ENCODE measurements at places on chromosomes 7 and 10. TPM values are rescaled to one million over a fixed set of nuclear protein-coding genes. Genes with fewer than 3 reads are reported as not detected.

The SMO gene
- 12.1 TPM for total RNA-seq

GRCh38 chr10:112799726-112800510 lies 150.1 kb upstream of the TCF7L2 start:
- H3K27me3 ChIP-seq, result no peaks in the 10 kb centered on the region
- DNase-seq, result no peak
- no peak overlapping the region for H3K4me3 ChIP-seq
- no peaks in the 10 kb centered on the region for H3K4me1 ChIP-seq
- H3K36me3 ChIP-seq, result no peaks in the 10 kb centered on the region

DNA sequence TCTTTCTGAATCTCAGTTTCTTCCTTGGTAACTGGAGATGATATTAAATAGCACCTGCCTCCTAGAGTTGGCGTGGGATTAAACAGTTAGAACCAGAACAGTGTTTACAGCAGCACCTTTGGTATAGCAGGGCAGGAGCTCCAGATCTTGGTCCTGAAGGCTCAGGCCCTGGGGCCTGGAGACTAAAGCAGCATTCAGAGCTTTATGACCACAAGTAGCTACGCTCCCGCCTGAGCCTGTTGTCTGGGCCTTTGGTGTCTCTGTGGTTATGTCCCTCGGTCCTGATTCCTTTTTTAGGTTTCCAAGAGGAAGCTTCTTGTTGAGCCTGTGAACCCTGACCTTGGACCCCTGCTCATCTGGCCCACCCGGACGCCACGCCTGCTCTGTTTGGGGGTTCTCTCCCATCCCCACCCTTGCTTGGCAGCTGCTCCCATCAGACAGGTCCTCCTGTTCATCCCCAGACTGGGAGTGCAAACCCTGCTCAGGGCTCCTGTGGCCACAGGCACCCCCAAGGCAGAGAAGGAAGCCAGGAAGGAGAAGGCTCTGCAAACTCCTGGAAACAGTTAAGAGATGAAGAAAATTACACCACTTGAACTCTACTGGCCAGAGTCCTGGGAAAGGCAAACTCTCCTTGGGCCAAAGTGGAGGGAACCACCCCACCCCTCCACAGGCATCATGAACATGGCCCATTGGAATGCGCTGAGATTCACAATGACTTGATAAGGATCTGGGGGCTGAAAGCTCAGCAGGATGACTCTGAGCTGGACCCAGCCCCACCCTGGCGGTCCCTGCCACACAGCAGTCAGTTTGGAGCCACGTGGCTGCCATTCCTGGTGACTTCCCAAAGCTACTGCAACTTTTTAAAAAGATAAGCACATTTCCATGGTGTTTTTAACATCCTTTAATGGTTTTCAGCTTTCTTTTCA lies 50.1 kb upstream of the TMEM72 start:
- no peaks in the 10 kb centered on the region for H3K27me3 ChIP-seq
- H3K4me1 ChIP-seq, result peaks cover 6% of the 10 kb centered on the region
- no peaks in the 10 kb centered on the region for H3K36me3 ChIP-seq
- no peak for DNase-seq
- H3K27ac ChIP-seq, result no peak overlapping the region
- H3K4me3 ChIP-seq, result no peak overlapping the region

GRCh38 chr10:36187380-36188079 lies 545.4 kb upstream of the FZD8 start:
- no peak overlapping the region for H3K4me3 ChIP-seq
- no peaks in the 10 kb centered on the region for H3K27me3 ChIP-seq
- DNase-seq, result no peak
- H3K36me3 ChIP-seq, result no peaks in the 10 kb centered on the region
- H3K4me1 ChIP-seq, result no peaks in the 10 kb centered on the region

DNA sequence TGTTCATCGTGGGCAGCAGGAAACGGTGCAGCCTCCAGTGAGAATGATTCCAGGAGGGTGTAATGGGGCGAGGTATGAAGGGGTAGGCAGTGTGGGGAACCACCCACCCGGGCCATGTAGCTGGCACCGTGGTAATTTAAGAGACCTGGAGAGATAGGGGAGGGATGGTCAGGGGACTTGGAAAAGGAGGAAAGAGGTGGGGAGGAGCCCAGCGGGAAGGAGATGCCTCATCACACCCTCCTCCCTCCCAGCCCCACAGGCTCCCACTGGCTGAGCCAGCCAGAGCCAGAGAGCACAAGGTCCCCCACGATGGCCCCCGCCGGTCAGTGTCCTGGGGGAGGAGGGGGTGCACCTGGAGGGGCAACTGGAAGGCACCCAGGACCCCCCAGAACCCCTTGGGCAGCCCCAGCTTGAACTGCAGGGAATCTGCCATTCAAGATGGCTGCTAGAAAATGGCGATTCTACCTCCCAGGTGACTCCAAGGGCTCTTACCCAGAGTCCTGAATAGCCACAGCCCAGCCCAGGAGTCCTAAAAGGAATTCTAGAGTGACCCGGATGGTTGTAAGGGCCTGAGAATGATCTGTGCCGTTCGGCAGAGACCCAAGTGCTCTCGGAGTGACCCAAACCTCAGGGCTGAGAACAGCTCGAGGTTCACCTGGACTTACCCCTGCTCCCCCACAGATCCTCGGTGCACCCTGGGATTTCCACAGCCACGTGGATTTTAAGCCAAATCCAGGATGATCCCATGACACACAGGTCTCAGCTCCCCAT lies 28.8 kb downstream of the CALML3 start:
- H3K36me3 ChIP-seq, result no peaks in the 10 kb centered on the region
- no peak for DNase-seq
- no peak overlapping the region for H3K4me3 ChIP-seq
- H3K4me1 ChIP-seq, result peaks cover 17% of the 10 kb centered on the region
